Bronchial smooth muscle cell (primary cell): ENCODE measurements at places on chromosomes 2 and 18. TPM values are rescaled to one million over a fixed set of nuclear protein-coding genes. Genes with fewer than 3 reads are reported as not detected.

REL gene
- 1.7 and 2.7 TPM in 2 replicates for total RNA-seq

ALK gene
- under 0.01 and 0.16 TPM in 2 replicates for total RNA-seq

RFTN2 gene
- 3.6 and 15.1 TPM in 2 replicates for total RNA-seq

MTCL1 gene
- total RNA-seq, result 32.9 and 46.7 TPM in 2 replicates

MBD1 gene
- total RNA-seq, result 54.4 and 62.3 TPM in 2 replicates

KIF5C gene
- total RNA-seq, result 0.16 and 0.26 TPM in 2 replicates
